ENCODE measurements at places on chromosomes 11 and 22.

DNA sequence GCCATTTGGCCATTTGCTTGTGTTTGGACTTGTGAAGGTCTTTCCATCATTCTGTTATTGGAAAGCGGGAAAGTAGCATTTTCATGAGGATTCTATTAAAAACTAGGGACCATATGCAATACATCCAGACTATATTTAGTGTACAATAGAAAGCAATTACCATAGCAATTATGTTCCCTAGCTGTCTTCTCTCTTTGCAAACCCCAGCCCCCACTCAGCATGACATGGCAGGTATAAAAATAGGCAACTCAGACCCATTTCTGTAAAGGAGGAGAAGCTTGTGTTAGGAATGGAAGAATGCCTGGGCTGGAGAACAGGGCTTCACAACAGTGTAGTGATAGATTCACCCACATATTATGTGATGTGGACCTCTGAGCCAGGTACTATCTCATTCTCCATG, 12.4 kb downstream of the OR51B6 start:
- DNase-seq: no peak

GRCh38 chr11:64583296-64584262, 7.4 kb upstream of the SLC22A12 start:
- DNase-seq: no peak

GRCh38 chr11:83639995-83640758, 354.0 kb upstream of the CCDC90B start:
- DNase-seq: no peak

DNA sequence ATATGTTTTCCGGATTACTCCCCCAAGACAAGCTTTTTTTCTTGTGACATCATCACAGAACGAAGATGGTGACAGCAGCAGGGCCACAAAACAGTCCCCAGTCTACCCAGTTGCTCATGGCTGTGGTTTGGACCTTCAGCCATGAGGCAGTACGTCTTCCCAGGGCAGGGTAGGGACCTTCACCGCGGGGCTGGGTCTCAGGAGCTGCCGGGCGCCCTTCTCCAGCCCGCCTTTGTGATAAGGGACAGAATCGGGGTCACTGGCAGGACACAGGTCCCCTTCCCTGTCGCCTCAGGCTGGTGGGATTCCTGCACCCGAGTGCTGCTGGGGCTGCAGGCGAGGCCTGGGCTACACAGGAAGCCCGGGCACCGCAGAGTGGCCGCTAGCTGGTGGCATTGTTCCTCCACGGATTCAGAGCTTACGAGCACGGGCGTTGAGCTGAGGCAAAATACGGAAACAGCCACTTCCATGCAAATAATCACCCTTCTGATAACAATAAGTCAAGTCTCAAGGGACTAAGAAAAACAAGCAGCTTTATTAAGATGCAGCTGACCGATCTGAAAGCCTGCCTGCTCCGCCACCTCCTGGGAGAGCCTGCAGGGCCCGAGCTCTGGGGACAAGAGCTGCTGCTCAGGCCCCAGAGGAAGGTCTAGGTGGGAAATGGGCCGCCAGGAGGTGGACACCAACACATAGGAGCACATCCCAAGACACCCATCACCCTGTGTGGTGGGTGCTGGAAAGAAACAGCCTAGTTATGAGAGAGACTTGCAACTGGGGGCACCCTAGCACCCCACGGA, 12.3 kb downstream of the TBX1 start:
- DNase-seq: no peak

DNA sequence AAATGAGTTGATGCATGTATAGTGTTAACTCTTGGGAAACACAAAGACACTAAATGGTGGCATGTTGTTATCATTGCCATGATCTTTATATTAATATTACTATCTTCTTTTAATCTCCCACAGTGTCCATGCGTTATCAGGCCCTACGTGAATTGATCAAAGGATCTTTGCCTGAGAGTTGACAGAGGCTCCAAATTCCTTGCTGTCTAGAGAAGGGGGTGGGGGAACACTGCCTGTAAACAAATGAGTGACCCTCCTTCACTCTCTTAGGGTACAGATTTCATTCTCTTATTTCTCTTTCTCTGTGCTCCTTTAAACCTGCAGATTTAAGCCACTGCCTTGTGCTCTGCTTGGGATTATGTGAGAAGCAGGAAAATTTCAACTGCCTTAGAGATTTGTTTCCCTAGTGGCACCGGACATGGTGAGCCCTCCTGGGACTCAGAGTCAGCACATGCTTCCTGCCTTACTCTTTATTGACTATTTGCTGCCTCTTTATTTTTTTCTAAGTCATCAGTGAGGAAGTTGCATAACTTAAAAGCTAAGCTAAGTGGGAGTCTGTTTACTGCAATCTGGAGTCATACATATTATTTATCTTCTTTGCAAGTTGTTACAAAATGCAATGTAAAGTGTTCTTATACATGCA, 122.9 kb downstream of the MAML2 start:
- no peak for DNase-seq

- peak; percentile 70 for DNase-seq
Observed at GRCh38 chr22:43923631-43924464, at the start of gene PNPLA3. TSS of gene PNPLA3 (plus strand) at chr22:43923805. CDS start at chr22:43923912, 107 bp downstream.

DNA sequence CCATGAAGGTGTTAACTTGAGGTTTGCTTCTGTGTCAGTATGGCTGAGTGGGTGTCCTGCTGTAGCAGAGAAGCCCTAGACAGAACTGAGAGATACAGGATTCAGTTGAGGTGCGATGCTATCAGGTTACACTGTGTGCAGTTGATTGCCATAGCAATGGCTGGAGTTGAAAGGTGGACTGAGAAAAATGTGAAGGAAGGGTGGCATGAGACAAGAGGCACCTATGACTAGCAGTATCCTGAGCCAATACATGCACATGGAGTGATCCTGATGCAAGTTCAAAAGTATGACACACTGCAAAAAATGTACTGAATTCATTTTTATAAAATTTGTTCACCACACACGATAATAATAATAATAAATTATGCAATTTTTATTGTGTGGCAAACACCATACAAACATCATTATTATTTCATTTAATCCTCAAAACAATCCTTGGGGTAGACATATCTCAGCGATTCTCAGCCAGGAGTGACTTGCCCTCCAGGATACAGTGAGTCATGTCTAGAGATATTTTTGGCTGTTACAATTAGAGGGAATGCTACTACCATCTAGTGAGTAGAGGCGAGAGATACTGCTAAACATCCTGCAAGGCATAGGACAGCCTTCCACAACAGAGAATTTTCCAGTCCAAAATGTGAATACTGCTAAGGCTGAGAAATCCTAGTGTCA, 3.9 kb upstream of the PIWIL4 start:
- no peak for DNase-seq

DNA sequence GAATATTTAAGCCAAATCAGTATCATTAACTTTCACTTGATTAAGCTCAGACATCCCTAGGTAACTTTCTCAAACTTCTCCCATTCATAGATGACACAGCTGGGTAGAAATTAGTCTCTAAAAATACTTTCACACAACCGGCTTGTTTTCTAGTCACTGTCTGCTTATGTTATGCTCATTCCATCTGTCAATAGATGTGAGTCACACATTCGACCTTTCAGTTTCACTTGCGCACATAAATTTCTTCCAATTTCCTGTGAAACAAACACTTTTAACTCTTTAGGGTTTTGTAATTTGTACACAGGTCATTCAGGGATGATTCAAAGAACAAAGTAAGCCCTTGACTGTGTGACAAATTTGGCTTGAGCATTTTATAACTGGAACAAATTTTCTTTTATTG, 723.0 kb downstream of the KCNA4 start:
- DNase-seq: no peak

- no peak for DNase-seq
Observed at GRCh38 chr11:47391077-47391583, 12.8 kb upstream of the SPI1 start.

DNA sequence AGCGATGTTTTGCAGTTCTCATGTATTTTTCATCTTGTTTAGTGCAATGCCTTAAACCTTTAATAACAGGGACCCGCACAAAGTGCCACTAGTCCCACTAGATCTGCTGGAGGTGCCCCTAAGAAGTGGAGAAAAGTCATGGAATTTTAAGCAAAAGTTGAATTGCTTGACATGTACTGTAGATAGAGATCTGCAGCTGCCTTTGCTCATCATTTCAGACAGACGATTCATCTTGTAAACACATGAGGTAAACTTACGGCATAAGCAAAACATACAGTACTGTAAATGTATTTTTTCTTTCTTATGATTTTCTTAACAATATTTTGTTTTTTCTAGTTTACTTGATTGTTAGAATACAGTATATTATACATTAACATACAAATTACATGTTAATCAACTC, 295.6 kb downstream of the CASP12 start:
- DNase-seq: no peak

GRCh38 chr11:18280438-18281045, 14.5 kb downstream of the SAA1 start:
- no peak for DNase-seq

DNA sequence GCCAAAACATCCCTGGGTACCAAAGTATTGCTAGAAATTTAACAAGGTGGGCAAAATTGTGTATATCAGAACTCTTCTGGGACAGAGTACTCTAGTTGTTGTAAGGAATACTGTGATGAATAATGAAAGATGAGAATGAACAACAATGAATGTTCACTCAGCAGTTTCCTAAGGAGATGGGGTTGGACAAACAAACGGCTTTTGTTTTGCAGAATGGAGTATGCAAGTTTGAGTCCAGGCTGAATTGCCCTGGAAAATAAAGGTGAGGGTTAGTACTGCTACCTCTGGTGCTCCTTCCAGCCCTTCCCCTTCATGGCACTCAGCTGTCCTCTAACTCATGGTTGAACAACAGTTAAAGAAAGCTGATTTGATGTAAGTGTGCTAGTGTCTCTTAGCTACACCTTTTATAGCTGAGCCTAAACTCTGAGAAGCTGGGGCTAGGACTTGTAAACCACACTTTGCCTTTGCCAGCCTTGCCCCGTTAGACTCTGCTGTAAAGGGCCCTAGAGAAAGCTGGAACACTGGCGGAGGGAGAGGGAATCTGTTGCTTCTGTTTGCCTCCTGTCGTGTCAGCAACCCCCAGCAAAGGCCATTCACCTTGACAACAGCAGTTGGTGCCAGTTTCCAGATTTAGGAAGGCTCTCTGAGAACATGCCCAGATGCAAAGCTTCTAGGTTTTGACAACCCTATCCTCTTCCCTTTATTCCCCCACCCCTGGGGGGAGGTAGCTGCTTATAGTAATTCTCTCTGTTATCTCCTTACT, 41.2 kb upstream of the POLD3 start:
- no peak for DNase-seq

DNA sequence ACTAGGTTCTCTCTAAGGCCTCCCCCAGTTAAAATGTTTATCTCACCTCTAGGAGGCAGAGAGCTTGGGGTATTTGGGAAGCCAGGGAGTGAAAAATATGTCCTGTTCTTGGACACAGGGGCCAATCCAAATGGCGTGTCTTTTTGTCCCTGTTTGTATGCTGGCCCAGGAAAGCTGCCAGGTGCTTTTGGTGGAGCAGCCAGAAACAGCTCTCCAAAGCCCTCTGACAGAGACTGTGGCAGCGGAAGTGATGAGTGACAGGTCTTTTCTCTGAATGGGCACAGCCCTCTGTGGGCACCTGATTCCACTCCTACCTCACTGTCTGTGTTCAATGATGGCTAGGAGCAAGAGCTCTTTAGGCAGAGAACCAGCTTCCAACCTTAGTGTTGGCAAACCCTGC, 106.4 kb upstream of the KIRREL3 start:
- no peak for DNase-seq

GRCh38 chr22:43636086-43636485, 176.0 kb downstream of the EFCAB6 start:
- no peak for DNase-seq

DNA sequence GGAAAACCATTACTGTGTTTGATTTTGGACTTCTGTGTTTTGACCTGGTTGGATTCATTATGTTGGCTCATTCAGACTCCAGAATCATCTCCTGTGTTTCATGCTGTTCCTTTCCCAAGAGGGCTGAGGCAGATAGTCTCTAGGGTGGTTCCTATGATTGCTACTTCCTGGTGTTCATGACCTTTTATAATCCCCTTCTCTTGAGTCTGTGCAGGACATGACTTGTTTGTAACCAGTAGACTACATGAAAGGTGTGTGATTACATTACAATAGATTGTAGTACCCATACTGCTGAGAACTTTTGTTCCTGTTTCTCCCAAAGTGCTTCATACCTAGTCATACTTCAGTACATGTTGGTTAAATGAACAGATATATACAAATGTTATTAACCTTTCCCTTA, 700.6 kb downstream of the METTL15 start:
- no peak for DNase-seq

DNA sequence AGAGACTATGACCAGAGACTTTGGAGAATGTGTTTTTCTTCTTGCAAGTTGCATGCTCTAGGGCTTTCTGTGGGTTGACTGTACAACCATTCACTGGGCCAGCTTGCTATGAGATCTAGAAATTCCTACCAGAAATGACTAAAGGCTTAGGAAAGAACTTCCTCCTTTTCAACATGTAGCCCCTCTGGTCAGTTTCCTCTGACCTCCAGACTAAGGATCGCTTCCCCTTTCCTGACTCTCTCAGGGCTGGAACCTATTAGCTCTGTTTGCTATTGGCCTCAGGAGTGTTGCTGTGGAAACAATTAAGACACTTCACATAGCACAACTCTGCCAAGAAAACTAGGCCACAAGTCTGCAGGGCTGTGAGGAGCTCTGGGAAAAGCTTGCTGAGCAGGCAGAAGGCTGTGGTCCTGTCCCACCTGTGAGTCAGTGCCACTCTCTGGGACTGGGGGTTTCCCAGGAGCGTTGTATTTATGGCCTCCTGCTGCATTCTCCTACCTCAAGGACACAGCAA, 10.7 kb downstream of the CRY2 start:
- peak; percentile 81 for DNase-seq

- no peak for DNase-seq
Observed at GRCh38 chr22:36017651-36018091, 11.0 kb downstream of the RBFOX2 start.

- DNase-seq: no peak
Observed at GRCh38 chr11:20161923-20162744, 1.9 kb upstream of the DBX1 start.

- DNase-seq: no peak
Observed at GRCh38 chr11:75267171-75267970, 26.8 kb downstream of the TPBGL start.

GRCh38 chr22:42803389-42803788, 53.7 kb downstream of the ARFGAP3 start:
- DNase-seq: no peak

DNA sequence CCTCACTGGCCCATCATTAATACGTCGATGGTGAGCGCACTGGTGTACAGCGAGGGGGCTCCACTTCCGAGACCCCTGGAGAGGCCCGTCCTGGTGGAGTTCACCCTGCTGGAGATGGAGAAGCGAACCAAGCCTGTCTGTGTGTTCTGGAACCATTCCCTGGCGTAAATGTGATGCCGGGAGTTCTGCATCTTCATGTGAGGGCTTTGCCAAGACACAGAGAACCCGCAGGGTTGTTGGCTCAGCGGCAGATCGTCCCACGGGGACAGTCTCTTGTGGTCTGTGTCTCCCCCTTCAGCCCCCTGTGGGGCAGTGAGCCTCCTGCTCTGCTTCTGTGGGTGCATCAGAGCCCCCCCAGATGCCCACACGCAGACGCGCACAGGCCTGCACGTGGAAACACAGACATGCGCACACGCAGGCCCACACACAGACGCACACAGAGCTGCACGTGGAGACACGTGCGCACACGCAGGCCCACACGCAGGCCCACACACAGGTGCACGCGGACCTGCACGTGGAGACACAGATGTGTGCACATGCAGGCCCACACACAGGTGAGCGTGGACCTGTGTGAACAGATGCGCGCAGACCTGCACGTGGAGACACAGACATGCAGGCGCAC, 55.8 kb upstream of the PRODH start:
- DNase-seq: no peak

All from hippocampal formation (tissue), 2 donors.